ENCODE measurements at places on chromosomes 2 and 18. TPM values are rescaled to one million over a fixed set of nuclear protein-coding genes. Genes with fewer than 3 reads are reported as not detected.

The VAMP8 gene
- total RNA-seq, result 2.5 TPM

The KYNU gene
- 7.9 TPM for total RNA-seq

The ANKRD36C gene
- total RNA-seq, result 9.8 TPM

The KCNE4 gene
- 0.07 TPM for total RNA-seq

The IKZF2 gene
- total RNA-seq, result 1.2 TPM

The SERPINB10 gene
- total RNA-seq, result 3.4 TPM

The ABCG5 gene
- not detected for total RNA-seq

The RUFY4 gene
- not detected for total RNA-seq

The PDE11A gene
- total RNA-seq, result under 0.01 TPM

The POTEI gene
- 0.05 TPM for total RNA-seq

The IL1F10 gene
- total RNA-seq, result not detected

The ALPP gene
- not detected for total RNA-seq

The CD28 gene
- not detected for total RNA-seq

The GPR45 gene
- total RNA-seq, result not detected

The SNORC gene
- total RNA-seq, result 1.6 TPM

The PIEZO2 gene
- total RNA-seq, result 9.5 TPM

The TMEM37 gene
- 0.33 TPM for total RNA-seq

The TPO gene
- not detected for total RNA-seq

The TCF7L1 gene
- total RNA-seq, result 2.7 TPM

The SMAD2 gene
- total RNA-seq, result 82.0 TPM

The RIT2 gene
- not detected for total RNA-seq

The SLC5A7 gene
- total RNA-seq, result not detected

The UGT1A5 gene
- not detected for total RNA-seq

The CDKL4 gene
- 0.74 TPM for total RNA-seq

The CPLX4 gene
- total RNA-seq, result not detected

The INHA gene
- total RNA-seq, result not detected

The NYAP2 gene
- total RNA-seq, result not detected

The SLC14A1 gene
- total RNA-seq, result not detected

The ADRA2B gene
- total RNA-seq, result not detected

The CDH2 gene
- total RNA-seq, result 16.9 TPM

The BCL2L11 gene
- 55.5 TPM for total RNA-seq

The CNDP1 gene
- total RNA-seq, result not detected

The GAL3ST2 gene
- not detected for total RNA-seq
